AG04450 (cell line): ENCODE measurements at places on chromosomes 12 and 14.
A peak's percentile ranks its signal among the peaks of the same experiment; 100 is the strongest.

DNA sequence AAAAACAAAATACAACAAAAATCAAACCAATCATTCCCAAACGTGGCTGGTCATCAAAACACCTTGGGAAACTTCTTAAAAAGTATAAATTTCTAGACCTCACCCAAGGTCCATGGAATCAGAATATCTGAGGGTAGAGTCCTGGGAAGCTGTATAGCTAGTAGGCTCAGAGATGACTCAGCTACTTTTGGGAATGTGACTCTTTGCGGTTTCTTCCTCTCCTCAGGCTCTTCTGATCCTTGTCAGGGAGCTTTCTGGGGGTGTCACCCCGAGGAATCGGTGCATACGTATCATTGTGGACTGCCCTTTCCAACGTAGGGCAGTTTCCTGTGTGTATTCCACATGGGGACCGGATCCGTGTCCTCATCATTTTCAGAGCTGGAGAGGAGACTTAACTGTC is 14.8 kb downstream of the JDP2 start:
- DNase-seq, result no peak

GRCh38 chr12:92629349-92630065 is 73.3 kb upstream of the PLEKHG7 start:
- DNase-seq, result no peak

- DNase-seq, result no peak
Observed at GRCh38 chr12:119578112-119578511, 15.5 kb upstream of the TMEM233 start.

GRCh38 chr14:96598332-96598928 is 96.2 kb downstream of the PAPOLA start:
- no peak for DNase-seq

DNA sequence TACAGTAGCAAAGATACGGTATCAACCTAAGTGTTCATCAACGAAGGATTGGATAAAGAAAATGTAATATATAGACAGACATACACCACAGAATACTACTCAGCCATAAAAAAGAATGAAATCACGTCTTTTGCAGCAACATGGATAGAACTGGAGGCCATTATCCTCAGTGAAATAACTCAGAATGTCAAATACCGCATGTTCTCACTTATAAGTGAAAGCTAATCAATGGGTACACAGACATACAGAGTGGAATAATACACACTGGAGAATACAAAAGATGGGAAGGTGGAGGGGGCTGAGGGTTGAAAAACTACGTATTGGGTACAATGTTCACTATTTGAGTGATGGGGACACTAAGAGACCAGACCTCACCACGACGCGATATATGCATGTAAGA is 1.1 kb downstream of the RACGAP1 start:
- DNase-seq, result no peak

DNA sequence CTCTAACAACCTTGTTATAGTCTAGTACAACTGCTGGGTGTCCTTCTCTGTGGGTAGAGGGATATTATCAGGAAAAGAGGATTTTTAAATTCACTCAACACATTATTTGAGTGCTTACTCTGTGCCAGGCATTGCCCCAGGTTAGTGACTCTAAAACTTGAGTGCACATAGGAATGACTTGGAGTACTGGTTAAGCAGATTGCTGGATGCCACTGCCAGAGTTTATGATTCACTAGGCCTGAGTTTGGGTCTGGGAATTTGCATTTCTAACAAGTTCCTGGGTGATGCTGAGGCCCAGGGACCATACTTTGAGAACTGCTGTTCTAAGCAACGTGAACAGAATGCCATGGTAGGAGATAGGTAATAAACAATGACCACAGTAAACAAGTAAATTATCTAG is 96.6 kb downstream of the CFAP54 start:
- no peak for DNase-seq

DNA sequence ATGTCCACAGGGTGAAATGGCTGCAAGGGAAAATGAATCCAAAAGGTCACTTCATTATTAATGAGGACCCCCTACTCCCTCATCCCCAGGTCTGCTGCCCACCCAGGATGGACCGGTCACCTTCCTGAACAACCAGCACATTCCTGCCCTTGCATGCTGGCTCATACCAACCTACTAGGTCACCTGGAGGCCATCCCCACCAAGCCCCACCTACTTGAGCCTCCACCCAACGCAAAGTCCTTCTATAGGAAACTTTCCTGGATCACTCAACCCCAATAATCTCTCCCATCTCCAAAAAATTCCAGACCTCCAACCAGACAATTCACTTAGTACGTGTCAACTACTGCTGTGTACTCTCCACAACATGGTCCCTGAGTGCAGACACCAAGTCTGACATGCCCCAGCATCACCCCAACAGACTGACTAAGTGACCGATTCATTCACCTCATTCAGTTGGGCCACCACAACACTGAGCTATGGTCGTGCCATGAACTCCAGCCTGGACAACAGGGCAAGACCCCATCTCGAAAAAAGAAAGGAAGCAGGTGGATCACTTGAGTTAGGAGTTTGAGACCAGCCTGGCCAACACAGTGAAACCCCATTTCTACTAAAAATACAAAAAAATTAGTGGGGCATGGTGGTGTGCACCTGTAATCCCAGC is 18.1 kb downstream of the CLMN start:
- no peak for DNase-seq

DNA sequence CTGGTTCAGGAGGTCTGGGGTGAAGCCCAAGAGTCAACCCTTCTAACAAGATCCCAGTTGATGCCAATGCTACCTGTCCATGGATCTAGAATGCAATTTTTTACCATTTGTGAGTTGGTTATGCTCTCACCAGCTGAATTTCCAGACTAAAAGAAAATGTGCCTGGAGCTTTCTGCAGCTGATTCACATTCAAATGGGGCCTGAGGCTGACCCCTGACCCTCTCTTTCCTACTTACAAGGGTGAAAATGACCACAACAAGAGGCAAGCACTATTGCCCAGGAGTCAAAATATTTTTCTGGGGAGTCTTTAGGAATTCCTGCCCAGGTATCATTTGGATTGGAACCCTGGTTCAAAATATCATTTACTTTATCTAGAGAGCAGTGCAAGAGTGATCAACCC is 159.1 kb downstream of the SAMD4A start:
- no peak for DNase-seq

- no peak for DNase-seq
Observed at GRCh38 chr12:84791444-84791843, 121.2 kb downstream of the SLC6A15 start.

- DNase-seq, result no peak
Observed at GRCh38 chr12:1980282-1980681, 24.0 kb downstream of the DCP1B start.

DNA sequence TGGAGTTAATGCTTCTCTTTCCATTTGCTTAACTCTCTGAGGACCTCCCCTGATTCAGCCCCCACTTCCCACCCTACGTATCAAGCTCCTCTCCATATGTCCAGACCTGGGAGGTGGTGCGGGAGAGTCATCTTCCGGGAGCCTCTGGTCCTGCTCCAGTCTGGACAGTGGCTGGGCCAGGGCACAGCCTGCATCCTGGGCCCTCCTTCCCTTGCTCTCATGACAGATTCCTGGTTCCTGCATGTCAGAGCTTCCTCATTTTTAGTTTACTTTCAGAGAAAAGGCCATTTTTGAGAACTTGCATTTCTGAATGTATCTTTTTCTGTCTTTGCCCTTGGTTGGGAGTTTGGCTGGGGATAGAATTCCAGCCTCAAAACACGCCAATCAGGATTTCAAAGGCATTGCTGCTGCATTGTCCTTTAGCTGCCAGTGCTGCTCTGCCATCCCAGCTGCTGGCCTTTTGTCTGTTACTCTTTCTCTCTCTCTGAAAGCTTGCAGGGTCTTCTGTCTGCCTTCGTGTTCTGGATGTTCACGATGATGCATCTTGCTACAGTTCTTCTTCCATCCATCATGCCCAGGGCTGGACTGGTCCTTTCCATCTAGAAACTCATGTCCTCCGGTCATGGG is 54.7 kb downstream of the SLC6A12 start:
- no peak for DNase-seq

DNA sequence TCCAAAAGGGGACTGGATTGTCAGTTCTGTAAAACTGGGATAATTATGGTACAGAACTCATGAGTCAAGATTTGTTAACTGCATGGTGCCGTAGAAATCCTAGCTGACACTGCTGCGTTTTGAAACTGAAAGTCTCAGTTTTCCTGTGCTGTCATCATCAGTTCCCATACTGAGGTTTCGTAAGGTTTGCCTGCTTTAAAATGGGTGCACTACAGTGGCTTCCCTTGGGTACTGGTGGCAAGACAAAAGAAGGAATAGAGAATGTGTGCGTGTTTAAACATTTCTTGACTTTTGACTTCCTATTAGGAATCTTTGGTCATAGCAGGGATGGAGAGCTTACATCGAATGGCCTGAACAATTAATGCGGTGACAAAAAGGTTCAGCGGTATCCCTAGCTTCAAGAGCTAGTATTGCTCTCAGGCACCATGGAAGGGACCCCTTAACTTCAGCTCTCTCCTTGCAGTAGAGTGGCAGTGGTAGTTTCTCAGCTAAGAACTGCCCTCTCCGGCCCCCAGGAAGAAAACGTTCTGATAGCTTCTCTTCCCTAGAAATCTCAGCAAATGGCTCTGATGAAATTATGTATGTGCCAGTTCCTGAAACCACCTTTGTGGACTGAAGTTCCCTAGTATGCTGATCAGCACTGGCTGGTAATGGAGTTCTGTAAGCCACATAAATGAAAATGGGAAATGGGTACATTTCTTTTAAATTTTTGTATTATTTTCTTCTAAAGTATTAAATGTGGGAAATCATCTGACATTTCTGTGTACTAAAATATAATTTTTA is 28.9 kb downstream of the ANO6 start:
- DNase-seq, result no peak

DNA sequence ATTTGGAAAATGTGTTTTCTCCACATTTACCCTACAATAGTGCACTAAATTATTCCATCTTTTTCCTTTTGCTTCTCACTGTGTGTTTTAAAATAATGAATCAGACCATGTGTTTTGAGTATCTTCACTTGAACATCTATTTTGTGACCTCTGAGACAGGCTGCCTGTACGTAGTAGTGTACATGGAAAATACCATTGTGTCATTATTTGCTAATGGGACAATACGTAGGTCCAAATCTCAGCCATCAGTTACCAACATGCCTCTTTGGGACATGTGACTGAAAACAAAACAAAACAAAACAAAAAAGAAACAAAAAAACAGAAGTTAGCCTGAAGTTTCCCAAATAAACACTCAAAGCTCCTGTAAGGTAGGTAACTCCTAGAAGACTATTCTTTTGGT is 7.1 kb upstream of the MYF6 start:
- DNase-seq, result no peak

DNA sequence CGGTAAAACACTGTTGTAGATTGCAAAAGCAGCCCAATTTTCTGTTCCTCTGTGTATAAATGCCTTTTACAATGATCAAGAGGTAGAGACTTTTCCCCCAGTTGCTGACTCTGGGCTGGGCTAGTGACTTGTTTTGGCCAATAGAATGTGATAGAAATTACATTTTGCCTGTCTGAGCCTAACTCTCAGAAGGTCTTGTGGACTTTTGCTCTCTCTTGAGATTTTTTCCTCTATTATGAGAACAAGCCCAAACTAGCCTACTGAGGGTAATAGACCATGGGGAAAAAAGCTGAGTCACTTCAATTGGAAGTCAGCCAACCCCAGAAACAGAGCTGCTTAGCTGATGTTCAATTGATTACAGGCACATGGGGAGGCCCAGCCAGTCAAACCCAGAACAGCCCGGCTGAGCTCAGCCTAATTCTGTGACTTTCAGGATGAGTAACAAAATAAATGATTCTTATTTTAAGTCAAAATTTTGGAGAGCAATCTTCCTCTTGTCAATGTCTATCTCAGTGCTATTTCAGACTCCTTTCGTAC is 61.4 kb downstream of the MYF5 start:
- DNase-seq, result peak; percentile 82

DNA sequence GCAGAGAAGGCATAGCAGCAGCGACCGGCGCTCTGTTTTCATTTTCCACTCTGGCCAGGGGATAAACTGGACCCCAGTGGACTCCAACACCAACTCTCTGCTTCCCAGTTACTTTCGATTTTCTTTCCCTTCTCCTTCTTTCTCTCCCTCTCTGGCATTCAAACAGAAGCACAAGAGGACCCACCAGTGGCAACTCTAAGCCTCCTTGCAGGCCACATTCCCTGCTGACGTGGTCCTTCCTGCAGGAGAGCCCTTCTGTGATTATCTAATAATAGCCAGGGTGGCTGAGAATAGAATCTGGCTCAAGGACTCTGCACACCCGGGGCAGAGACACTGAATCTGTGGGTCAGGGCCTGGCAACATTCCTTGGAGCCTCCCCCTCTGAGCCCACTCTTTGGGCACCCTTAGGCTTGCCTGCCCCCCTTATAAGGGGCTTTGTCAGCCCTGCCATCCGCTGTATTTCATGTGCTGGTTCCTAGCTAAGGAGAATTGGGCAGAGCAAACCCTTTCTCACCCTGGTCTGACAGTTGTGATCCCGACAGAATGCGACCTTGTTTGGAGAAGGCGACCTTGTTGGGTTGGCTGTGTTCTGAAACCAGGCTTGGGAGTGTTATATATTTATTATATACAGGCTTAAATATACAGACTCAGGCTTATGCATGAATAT is 8.2 kb upstream of the HOXC6 start:
- no peak for DNase-seq
